Thyroid gland (tissue), 4 donors: ENCODE measurements at places on chromosomes 2 and 18.

DNA sequence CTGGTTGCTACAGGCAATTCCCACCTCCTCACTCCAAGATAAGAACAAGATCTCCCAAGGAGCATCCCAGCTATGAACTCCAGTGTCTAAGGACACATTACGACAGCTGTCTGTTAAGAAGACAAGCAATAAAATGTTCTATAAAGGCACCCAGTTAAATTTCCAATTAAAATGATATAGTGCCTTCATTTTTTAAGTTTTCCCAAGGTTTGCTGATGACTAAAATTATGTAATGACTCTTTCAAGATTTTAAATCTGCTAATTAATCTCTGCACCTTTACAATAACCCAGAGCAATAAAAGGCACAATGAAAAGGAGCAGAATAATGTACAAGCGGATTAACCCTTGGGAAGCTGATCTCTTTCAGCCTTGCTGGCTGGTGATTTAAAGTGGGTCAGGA, 61.6 kb upstream of the REG3G start:
- DNase-seq: no peak

- no peak for DNase-seq
Measured at GRCh38 chr2:224412141-224413015, 10.5 kb upstream of the FAM124B start.

- no peak for DNase-seq
Measured at GRCh38 chr18:36419900-36420531, 122.5 kb downstream of the FHOD3 start.

GRCh38 chr2:196413821-196414274, 225.7 kb upstream of the CCDC150 start:
- DNase-seq: peak; percentile 3

GRCh38 chr2:222568865-222569264, 87.0 kb downstream of the FARSB start:
- DNase-seq: peak; percentile 73

- no peak for DNase-seq
Measured at GRCh38 chr2:121235542-121235941, 49.5 kb downstream of the TFCP2L1 start.

DNA sequence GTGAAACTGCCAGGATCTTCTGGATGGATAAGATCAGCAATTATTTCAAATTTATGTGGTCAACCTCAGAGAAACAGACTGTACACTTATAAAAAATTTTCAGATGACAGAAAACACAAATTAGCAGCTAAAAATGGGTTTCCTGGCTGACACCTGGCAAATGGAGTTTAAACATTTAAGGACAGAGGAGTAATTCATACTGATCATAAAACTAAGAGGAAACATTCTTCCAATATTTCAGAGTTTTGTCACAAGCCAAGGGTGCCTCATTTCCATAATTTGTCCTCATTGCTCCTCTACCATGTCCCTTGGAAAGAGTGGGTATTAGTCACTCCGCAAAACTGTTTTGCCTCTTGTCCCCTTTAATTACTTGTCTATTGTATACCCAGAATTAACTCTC, 70.2 kb downstream of the TMEFF2 start:
- no peak for DNase-seq
